ENCODE measurements at places on chromosomes 16 and 17.

DNA sequence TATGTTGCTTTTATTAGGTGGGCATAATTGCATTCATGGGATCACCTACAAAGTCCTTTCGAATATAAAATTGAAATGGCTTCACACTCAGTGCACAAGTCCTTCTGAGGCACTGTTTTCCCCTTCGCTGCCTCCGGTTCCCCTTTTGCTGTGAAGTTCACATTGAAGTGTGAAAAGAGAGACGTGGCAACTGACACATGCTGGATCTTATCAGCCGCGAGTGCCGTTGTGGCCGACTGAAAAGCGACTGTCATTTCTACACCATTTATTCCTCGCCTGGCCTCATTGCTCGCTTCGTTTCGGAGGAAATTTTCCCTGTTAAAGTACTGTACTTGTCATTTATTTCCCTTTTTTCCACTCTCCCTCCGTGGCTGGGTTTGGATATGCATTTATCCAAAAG is 423.5 kb downstream of the MAF start:
- DNase-seq: no peak

GRCh38 chr16:425082-425718 is at the start of gene RAB11FIP3:
TSS of gene RAB11FIP3 (plus strand) at chr16:425649. CDS start at chr16:426007, 358 bp downstream.
- DNase-seq: peak; percentile 37

DNA sequence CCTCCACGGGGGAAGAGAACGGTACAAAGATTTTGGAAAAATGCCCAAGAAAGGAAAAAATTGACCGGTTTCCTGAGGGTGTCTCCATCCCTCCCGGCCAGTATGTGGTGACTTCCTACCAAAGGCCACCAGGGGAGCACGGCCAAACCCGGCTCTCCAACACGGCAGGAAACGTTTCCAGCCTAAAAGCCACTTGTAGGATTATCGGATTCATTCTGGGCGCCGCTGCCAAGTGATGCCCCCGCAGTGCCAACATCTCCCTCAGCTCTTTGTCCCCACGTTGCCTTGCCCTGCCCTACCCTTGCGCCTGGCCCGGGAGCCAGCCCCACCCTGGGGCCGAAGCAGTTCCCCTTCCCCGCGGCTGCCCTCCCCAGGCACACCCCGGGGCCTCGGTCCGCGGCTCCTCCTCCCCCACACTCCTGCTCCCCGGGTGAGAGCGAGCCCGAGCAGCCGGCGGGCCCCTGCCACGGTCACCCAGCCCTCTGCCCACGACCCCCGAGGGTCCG is 688 bp downstream of the CRK start:
- no peak for DNase-seq

GRCh38 chr16:55667753-55668152 is 12.0 kb downstream of the SLC6A2 start:
- DNase-seq: no peak

GRCh38 chr17:81404558-81405165 is 9.4 kb downstream of the BAHCC1 start:
- DNase-seq: no peak

GRCh38 chr16:84443166-84443802 is 61.2 kb downstream of the MEAK7 start:
- DNase-seq: no peak

- no peak for DNase-seq
Observed at GRCh38 chr17:42378959-42379594, 9.2 kb downstream of the STAT3 start.

- no peak for DNase-seq
Observed at GRCh38 chr16:78310196-78310595, 210.7 kb downstream of the WWOX start.

DNA sequence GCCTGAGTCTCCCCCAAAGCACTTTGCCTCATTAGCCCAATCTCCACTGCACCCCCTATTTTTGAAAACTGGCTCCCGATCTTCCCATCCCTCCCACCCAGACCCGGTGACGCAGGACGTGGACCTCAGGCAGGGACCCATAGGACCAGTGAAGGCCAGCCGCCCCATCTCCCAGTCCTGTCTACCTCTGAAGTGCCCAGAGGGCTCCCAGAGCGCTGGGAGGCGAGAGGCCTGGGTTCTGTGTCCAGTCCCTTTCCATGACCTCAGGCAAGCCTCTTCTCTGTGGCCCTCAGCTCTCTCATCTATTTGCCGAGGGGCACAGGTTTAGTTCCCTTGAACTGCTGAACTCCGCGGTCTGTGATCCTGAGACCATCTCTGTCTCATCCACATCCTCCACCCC is 714 bp downstream of the TNS4 start:
- no peak for DNase-seq

DNA sequence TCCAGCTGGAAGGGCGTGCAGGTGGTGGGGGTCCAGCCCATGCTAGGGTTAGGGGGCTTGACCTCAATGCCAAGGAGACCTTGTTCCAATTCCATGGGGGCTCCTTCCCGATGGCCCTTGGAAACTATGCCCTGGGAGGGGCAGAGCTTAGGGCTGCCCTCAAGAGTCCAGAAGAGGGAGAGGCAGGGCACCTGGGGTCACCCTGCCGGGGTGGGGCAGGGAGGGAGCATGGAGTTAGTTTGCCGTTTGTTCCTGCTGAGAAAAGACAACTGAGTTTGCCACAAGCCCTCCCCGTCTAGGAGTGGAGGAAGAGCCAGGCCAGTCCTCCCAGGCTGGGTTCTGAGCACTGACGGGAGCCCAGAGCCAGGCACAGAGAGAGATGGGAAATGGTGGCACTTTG is 21.4 kb downstream of the MMP15 start:
- DNase-seq: no peak

DNA sequence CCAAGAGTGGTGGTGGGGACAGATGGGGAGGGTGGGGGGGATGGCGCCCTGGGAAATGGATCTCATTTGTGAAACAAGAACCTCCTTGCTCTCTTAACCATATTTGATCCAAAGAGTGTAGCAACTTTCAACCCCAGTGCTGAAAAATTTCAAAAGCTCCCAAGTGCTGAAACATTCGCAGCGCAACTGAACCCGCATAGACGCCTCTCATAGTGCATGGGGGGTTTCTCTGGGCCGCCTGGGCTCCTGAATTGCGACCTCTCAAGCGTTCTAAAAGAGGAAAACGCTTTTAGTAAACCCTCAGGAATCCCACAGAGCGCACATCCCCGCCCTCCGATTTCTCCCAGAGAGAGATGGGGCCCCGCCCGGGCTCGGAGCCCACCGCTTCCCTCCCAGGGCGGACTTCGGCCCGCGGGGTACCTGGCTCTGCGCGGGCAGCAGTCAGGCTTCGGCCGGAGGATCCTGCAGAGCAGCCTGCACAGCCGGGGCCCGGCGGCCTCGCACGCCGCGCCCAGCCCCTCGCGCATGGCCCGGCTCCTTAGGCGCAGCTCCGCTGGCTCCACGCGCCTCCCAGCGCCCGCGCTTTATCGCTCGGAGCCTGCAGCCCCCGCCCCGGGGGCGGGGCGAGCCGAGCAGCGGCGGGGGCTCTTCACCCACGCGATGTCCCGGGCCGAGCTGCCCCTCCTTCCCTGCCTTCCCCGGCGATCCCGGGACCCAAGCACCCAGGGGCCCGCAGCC is 7.0 kb downstream of the NOS2 start:
- DNase-seq: no peak

GRCh38 chr17:64245218-64246145 is 17.6 kb downstream of the TEX2 start:
- DNase-seq: no peak

DNA sequence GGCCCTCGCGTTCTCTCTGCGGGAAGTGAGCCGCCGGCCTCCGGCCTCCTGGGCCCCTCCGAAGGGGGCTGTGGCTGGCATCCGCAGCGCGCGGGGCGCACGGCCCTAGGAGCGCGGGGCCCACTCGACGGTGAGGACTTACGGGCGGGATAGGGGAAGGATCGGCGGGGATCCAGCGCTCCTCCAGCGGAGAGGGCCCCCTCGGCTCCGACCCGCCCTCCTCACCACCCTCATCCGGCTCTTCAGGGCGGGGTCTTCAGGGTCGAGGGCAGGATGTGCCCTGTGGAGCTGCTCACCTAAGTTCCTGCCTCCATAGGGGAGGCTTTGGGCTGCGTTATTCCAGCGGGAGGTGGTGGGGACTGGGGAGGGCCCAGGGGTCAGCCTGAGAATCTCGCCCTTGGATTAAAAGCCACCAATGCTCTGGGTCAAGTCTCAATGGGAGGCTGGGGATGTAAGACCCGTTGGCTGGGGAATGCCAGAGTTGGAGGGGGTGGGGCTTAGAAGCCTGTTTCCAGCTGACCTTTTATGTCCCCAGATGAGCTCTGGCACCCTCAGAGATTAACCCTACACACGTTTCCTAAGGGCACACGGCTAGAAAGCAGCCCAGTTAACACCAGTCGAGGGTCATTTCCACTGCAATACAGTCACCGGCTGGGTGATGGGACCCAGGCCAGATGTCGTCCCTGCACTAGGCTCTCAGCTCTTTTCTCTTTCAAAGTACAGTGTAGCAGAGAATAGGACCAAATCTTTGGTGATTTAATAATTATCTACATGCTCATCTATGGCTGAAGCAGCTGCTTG is 13.4 kb downstream of the TBX2 start:
- no peak for DNase-seq

DNA sequence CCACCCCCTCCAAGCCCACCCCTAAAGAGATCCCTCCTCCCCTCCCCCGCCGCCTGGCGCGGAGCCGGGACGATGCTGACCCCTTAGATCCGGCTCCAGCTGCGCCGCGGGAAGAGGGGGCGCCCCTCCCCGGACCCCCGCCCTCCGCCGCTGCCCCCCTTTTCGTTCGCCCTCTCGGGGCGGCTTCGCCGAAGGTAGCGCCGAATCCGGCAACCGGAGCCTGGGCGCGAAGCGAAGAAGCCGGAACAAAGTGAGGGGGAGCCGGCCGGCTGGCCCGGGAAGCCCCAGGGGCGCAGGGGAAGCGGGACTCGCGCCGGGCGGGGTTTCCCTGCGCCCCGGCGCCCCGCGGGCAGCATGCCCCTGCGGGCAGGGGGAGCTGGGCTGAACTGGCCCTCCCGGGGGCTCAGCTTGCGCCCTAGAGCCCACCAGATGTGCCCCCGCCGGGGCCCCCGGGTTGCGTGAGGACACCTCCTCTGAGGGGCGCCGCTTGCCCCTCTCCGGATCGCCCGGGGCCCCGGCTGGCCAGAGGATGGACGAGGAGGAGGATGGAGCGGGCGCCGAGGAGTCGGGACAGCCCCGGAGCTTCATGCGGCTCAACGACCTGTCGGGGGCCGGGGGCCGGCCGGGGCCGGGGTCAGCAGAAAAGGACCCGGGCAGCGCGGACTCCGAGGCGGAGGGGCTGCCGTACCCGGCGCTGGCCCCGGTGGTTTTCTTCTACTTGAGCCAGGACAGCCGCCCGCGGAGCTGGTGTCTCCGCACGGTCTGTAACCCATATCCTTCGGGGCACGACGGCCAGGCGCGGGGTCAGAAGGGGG is 623 bp downstream of the CACNA1G start:
- DNase-seq: no peak

- DNase-seq: no peak
Observed at GRCh38 chr17:13518261-13519000, 83.3 kb downstream of the HS3ST3A1 start.

DNA sequence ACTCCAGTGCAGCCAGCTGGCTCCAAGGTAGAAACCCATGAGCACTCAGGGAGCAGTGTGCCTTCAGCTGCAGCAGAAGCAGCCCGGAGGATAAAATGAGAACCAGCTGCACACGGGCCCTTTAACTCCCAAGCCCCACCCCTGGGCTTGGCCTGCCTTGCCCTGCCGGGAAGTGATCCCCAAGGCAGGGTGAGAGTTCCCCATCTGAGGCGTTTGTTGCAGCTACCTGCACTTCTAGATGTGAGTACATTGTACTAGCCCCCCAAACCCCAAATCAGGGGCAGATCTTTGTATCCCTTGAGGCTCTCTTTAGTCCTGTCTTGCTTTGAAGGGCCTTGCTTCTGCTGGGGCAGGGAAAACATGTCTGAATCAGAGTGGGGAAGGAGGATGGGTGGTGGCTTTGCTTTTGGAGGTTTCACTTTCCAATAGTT is at the start of gene MVP:
Gene MVP, plus strand, starts transcription at position 192 of the 431 bp plus-strand sequence. CDS start 10,088 bp downstream, outside the sequence.
- DNase-seq: no peak

DNA sequence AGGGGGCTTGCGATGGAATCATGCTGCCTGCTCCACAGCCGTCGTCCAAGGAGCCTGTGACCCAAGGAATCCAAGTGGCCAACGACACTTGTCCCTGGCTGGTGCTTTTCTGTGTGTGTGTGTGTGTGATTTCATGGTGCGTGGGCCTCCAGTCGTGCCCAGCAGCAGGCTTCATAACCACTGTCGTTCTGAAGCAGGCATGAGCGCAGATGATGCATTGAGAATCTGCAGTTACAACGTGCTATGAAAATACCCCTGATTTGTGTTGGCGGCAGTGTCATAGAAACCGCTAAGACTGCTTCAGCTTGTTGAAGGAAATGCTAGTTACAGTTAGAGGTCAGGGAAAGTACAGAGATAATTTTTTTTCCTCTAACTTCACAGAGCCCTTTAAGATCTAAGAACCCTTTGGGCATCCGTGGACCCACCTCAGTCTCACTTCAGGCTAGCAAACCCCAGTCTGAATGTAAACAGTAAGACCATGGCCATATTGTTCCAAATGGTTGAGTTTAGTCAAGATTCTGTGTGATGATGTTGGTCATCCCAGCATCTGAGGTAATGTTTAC is 15.6 kb downstream of the C16orf90 start:
- no peak for DNase-seq

- no peak for DNase-seq
Observed at GRCh38 chr16:1107141-1107540, 11.1 kb upstream of the C1QTNF8 start.

DNA sequence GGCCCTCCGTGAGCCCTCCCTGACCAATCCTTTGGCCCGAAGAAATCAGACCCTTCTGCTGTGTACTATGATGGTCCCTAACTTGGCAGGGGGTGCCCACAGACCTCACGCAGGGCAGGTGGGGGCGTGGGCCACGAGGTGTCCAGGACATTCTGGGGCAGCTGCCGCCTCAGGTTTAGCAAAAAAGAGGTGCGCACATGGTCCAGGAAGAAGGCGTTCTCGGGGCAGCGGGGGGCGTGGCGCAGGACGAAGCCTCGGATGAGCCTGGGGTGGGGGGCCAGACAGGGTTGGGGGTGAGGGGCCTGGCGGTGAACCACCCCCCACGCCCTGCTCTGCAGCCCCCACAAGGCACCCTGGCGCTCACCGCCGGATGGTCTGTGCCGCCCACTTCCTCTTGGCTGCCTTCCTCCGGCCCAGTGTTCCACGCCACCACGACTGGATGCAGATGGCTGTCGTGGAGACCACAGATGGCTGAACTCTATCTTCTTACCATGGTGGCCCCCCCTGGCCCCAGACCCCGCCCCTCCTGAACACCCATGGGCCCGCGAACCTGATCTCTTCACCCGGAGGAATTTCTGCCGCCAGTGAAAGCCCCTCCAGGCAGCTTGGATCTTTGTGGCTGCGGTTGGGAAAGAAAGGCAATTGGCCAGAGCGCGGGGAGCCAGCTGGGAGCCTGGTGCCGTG is 14.2 kb upstream of the CRK start:
- no peak for DNase-seq

- DNase-seq: no peak
Observed at GRCh38 chr17:27898096-27898495, 4.9 kb upstream of the LYRM9 start.

- DNase-seq: no peak
Observed at GRCh38 chr17:79033046-79033616, 9.2 kb downstream of the C1QTNF1 start.

GRCh38 chr17:57121308-57122042 is 36.4 kb downstream of the AKAP1 start:
- no peak for DNase-seq

- DNase-seq: no peak
Observed at GRCh38 chr17:61639818-61640217, 48.8 kb upstream of the NACA2 start.

GRCh38 chr16:80541306-80541694 is 507 bp downstream of the DYNLRB2 start:
- DNase-seq: no peak

Data from NCI-H2081 treated with DMSO at 0.1 percent for 48 hours (cell line).